ENCODE measurements at places on chromosomes 12 and 14.

- DNase-seq, result no peak
Observed at GRCh38 chr14:105880616-105881015, 354.2 kb downstream of the TMEM121 start.

DNA sequence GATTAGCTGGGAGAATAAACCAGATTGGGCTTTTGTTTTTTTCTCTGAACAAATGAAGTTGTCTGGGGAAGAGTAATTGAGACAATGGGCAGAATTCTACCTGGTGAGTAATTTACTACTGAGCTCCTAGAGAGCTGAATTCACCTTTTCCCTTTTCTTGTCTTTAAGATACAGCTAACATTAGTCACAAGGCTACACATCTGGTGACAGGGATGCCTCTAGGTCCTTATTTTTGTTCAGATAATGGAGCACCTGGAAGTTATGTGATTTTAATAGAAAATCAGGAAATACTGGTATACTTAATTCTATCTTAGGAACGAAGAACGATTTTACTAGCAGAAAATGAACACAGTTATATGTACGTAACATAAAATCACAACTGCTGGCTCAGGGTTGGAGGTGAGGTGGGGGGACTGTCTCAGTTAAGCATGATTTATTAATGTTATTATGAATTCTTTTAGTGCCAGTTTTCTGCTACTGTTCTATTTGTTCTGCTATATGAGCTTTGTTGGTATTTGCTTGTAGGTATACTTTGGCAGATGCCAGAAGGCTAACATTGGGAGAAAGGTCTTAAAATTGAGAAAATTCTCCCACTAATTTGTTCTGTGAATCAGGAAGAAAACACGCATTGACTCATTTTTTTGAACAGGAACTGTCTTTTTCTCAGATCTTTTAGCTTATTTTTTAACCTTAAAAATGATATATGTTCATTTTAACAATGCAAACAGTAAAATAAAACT, 482.7 kb upstream of the RGS6 start:
- no peak for DNase-seq

GRCh38 chr14:31411218-31411727, 9.1 kb downstream of the HEATR5A start:
- DNase-seq, result no peak

DNA sequence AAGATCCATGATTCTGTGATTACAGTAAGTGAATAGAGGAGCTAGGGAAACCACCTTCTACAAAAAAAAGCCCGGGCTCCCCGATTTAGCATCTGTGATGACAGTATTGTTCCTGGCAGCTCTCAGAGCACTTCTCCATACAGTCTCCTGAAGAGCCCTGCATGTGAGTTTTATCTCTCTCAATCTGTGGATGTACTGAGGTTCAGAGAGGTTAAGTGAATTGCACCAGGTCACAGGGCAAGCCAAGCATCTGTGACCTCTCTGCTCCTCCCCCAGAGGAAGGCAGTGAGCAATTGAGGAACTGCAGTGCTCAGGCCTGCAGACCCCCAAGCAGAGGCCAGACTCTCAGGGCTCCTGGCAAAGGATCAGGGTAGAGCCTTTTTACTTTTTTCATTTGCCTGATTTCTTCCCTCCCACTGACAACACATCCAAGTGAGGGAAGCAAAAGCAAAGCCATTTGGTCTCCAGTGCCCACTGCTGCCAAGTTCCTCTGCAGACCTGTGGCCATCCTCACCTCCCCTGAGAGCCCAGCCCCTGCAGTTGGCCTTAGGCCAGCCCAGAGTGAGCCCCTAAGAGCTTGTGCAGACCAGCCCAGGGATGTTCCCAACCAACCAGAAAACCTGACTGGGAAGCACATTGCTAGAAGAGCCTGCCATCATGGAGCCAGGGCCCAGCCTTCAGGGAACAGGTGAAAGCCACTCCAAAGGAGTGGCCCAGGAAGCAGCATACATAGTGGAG, 47.6 kb upstream of the PNMA1 start:
- DNase-seq, result peak; percentile 71

GRCh38 chr12:15256761-15257160, 35.5 kb upstream of the RERG start:
- no peak for DNase-seq

GRCh38 chr12:28253161-28253641, 62.9 kb downstream of the CCDC91 start:
- DNase-seq, result peak; percentile 66

DNA sequence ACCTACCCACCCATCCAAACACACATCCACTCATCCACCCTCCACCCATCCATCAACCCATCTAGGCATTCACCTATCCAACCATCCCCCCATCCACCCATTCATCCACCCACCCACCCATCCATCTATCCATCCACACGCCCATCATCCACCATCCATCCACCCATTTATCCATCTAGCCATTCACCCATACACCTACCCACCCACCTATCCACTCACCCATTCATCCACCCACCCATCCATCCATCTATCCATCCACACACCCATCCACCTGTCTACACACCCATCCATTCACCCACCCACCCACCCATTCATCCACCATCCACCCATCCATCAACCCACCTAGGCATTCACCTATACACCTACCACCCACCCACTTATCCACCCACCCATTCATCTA, 72.6 kb upstream of the GALNT9 start:
- DNase-seq, result no peak

DNA sequence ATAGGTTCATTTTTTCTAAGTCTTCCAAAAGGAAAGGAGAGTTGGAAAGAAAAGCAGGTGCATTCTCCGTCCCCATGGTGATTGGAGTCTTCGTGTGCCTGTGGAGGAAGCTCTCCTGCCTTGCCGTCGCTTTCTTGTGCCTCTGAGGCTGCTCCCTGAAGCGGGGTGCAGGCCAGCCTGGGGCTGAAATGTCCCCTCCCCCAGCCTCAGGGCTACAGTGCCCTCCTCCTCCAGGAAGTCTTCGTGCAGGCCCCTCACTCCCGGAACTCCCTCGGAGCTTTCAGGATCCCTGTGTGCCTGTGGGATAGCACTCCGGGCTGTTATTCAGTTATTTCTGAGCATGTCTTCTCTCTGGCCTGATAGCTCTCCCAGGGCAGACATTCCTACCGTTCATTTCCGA, 569.2 kb downstream of the VRK1 start:
- DNase-seq, result no peak

DNA sequence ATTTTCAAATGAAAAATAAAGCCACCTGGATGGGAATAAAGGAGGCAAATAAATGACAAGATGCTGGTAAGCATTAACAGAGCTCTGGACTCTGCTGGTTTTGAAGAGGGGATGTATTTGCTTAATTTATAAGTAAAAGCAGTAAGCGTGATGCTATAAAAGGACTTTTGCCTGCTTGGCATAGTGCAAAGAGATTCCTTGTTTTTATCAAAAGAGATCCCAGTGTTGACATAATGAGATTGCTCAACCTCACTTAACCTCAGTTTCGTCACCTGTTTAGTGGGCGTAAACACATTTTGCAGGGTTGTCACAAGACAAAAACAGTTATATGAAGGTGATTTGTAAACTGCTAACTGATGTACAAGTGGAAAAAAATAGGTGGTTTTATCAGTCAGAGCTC, 13.8 kb downstream of the ASCL1 start:
- DNase-seq, result no peak

DNA sequence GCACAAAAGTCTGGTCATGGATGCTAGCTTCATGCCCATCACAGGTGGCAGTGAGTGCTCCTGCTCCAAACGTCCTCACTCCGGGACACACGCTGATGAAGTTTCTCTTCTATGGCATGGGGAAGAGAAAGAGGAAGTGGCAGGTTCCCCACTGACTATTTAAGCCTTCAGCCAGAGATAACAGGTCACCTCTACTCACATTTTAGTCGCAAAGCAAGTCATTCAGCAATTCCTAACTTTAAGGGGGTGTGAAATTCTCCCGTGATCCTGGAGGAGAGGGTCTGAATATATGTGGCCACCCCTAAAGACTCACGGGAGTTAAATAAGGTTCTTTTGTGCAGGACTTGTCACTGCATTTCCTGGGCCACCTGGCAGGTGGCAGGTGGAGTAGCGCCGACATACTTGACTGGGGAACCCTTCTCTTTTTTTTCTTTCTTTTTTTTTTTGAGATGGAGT, 18.8 kb upstream of the RCOR1 start:
- no peak for DNase-seq

- no peak for DNase-seq
Observed at GRCh38 chr12:39037115-39037514, 131.7 kb upstream of the CPNE8 start.

- DNase-seq, result no peak
Observed at GRCh38 chr14:23694949-23695663, 58.9 kb downstream of the DHRS2 start.

GRCh38 chr12:46389031-46389616, 16.6 kb upstream of the SLC38A2 start:
- no peak for DNase-seq

- no peak for DNase-seq
Observed at GRCh38 chr12:32615441-32615840, 63.7 kb upstream of the DNM1L start.

Measured in activated CD4-positive, alpha-beta memory T cell treated with anti-CD3 and anti-CD28 coated beads for 36 hours (primary cell).